ENCODE measurements at places on chromosomes 2 and 18. TPM values are rescaled to one million over a fixed set of nuclear protein-coding genes. Genes with fewer than 3 reads are reported as not detected.

CCT7 gene
- 208 TPM for total RNA-seq

HJURP gene
- 6.2 TPM for total RNA-seq

CACNB4 gene
- total RNA-seq: 7.2 TPM

ATP5MC3 gene
- total RNA-seq: 151 TPM

SPAST gene
- 26.6 TPM for total RNA-seq
